AG08395 (cell line): ENCODE measurements at places on chromosomes 16 and 17.

DNA sequence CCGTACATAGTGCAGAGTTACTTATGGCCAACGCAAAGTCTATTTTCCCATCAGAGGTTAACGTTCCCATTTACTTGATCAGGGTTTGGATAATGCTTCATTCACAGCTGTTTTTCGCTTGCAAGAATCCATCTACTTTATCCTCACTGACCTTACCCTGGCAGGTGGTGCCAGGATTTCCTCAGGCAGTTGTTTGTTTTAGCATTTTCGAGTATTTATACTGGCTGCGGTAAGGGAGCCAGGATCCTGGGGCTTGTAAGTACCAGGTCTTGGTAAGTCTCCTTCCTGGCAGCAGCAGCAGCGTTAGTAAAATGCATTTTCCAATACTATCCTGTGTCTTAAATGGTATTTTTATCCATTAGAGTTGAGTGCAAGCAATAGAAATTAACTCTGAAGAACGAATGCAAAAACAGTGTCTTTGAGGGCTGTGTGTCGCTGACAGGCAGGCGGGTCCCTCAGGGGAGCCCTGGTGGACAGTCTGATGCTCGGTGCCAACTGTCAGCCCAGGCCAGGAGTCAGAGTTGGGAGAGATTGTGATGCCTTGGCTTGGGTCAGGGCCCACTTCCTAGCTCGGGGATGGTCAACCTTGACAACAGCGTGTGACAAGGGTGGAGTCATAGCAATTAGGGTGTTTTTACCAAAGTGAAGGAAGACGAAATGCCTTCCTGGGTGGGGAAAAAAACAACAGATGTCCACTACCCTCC, 92.4 kb upstream of the HSBP1 start:
- no peak for DNase-seq

DNA sequence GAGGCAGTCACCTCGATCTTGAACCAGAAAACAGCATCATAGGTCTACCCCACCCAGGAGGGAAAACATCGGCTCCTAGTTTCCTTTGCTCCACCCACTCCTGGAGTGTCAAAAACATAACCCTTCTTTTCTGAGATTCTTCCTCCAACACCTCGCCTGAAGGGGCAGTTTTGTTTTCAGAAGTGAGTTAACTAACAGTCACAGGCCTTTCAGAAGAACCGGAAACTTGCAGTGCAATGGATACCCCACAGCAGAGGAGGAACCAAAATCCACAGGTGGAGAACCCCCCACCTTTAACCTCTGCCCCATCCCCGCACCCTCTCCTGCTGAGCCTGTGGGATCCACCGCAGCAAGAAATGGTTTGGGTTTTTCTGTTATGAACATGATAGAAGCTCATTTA, 7.8 kb upstream of the TEX2 start:
- no peak for DNase-seq

DNA sequence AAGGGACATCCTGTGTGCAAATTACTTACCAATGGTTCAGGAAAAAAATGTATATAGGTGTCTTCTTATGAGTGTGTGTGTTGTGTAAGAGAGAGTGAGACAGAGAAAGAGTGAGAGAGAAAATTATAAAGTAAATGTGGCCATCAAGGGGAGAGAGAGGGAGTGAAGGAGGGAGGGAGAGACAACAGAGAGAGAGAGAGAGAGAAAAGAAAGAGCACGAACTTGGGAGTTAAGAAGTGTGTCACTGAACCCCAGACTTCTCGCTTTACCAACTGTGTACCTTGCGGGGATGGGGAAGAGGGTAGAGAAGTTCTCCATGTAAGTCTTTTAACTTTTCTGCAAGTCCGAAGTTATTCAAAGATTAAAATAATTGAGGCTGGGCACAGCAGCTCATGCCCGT, 28.8 kb upstream of the ARL4D start:
- DNase-seq: no peak

DNA sequence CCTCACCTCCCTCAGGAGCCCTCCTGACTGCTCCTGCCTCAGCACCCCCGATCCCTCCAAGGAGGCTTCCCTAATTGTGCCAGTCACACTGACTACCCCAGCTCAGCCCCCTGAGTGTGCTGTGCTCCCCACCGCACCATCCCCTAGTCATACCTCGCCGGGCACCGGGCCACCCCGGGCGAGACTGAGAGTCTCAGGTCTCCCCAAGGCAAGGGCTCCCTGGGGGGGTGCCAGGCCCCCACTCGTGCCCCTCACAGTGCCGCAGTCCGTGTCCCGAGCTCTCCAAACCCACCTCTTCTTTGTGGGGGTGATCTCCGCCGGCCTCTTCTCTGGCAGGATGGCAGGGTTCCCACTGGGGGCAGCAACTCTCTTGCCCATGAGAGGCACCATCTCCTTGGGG, 3.2 kb downstream of the TRPV3 start:
- no peak for DNase-seq

GRCh38 chr17:82939621-82940135, 99.9 kb upstream of the ZNF750 start:
- no peak for DNase-seq

GRCh38 chr16:74767749-74768148, 6.9 kb downstream of the FA2H start:
- no peak for DNase-seq
